ENCODE measurements at places on chromosomes 5 and 9. TPM values are rescaled to one million over a fixed set of nuclear protein-coding genes. Genes with fewer than 3 reads are reported as not detected.

GRCh38 chr5:15245913-15246312 is 254.1 kb upstream of the FBXL7 start:
- no peak for DNase-seq

DNA sequence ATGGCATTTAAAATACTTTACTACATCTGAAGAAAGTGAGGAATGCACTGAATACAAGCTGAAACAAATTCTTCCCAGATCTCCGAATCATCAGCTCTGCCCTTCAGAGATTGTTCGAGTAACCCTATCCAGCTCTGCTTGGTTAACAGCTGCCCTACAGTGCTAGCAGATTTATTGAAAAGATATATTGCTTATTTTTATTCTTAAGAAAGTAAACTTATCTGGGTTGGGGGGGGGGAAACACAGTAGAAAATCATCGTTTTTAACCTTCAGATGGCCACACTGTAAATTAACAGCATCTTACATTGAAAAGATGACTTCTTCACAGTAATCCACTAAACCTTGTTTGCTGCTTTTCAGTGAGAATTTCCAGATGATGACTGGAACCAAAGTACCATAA is 210.8 kb downstream of the NFIB start:
- no peak for DNase-seq

DNA sequence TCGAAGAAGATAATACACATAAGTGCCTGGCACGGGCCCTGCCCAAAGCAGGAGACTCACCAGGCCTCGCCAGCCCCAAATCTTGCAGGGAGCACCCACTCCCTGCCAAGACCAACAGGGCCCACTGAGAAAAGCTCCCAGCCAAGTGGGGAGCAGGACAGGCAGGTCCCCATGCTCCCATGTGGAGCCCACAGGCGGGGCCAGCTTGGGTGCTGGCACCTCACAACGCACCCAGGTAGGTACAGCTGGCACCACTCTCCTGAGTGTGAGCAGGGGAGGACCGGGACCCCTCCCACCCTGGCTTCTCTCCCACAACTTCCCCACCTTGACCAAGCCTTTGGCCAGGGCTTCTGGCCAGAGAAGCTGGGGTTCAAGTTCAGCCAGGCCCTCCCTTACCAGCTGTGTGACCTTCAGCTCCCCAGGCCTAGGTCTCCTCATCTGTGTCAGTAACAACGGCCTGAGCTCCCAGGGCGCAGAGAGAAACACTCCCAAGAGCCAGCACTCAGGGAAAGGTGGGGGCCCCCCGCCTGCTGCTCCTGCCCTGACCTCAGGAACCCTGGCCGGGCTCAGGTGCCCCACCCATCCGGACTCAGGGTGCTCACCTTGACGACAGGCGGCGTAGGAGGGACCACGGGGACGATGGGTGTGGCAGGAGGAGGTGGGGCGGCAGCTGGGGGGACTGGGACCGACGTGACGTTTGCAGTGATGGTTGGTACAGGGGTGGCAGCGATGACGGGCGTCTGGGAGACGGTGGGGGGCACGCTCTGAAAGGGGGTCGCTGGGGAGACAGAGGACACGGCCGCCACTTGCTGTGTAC is 17.8 kb downstream of the BRD3 start:
- DNase-seq: no peak

DNA sequence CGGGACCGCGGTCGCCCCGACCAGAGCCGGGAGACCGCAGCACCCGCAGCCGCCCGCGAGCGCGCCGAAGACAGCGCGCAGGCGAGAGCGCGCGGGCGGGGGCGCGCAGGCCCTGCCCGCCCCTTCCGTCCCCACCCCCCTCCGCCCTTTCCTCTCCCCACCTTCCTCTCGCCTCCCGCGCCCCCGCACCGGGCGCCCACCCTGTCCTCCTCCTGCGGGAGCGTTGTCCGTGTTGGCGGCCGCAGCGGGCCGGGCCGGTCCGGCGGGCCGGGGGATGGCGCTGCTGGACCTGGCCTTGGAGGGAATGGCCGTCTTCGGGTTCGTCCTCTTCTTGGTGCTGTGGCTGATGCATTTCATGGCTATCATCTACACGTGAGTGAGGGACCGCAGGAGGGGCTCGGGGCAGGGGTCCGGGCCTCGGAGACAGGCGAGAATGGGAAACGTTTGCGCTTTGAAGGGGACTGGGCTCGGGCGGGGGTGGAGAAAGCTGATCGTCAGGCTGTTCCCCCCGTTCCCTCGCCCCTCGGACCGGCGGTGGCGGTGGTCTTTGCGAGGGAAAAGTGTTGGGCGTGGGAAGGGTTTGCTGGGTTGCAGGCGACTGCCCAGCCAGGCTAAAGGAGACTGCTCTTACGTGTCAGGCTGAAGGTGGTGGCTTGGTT is 457 bp downstream of the UGCG start:
- DNase-seq: peak; percentile 60

- no peak for DNase-seq
Measured at GRCh38 chr5:173452119-173452905, 124.1 kb upstream of the STC2 start.

CCDC192 gene
- not detected for total RNA-seq

PCDHA2 gene
- total RNA-seq: not detected

ANKRD34B gene
- total RNA-seq: not detected

ADCY2 gene
- not detected for total RNA-seq

HIGD2A gene
- 146 TPM for total RNA-seq

MEIKIN gene
- total RNA-seq: not detected

FST gene
- total RNA-seq: not detected

EQTN gene
- total RNA-seq: not detected

NOTCH1 gene
- 4.3 TPM for total RNA-seq
